ENCODE measurements at places on chromosomes 11 and 22.

DNA sequence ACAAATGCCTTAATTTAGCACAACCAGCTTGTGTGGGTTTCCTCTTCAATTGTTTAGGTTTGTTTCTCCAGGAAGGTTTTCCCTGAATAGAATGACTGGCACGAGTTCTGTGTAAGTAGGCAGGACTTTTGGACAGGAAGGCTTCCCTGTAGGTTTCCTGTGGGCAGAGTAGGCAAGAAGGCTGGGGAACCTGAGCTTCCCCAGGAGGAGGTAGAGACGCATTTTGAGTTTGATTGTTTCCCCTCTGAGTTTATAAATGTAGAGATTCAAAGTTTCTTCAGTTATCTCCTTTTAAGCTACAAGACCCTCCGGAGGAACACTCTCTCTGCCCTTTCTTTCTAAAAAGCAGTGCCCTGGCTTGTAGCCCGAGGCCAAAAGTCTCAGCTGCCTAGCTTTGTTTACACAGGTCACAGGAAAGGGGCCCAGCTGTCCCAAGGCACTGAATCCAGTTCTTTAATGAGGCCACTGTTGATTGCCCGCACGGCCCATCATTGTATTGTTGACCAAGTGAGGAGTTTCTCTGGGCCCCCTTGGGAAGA lies 66.6 kb upstream of the RDX start:
- DNase-seq, result no peak

DNA sequence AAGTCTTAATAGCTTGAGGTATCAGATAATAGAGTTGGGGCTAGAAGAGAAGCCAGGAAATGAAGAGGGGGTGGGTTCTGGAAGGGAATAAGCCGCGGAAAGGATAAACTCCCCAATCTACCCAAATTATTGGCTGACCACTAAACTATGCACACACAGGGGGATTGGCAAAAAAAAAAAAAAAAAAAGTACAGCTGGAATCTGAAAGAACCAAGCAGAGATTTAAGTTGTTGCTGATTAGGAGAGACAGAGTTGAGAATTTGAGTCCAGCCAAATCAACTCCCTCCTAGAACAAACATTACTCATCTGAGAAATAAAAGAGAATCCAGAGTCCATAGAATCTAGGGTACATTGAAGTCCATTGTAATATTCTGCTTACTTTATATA lies 134.9 kb downstream of the CCDC81 start:
- no peak for DNase-seq

DNA sequence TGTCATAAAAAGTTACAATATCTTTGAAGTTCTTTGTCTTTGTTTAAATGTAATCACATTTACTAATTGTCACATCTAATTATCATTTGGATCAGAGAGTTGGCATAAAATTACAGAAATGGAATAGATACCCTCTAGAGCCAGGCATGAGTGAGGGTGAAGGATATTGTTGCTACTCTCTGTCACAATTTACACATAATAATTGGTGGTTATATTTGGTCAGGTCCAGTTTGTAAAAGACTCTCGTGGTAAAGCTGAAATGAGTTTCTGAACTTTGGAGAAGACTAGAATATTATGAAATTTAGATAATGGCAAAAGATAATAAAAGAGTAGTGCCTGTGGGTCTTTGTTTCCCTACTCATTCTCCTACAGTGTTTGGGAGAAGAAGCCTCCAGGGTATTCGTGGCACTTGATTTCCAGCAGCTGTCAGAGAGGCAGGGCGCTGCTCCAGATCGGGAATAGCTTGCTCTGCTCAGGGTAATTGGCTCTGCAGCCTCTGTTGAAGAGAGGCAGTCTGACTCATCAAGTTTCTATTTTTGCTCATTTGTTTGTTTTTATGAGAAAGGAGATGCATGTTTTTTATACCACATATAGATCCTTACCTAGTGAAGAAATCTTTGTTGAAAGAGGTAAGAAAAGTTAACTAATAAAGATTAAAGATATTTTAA lies 349.9 kb downstream of the CNTN5 start:
- no peak for DNase-seq

- DNase-seq, result no peak
Measured at GRCh38 chr22:38316364-38317121, 690 bp downstream of the CSNK1E start.

DNA sequence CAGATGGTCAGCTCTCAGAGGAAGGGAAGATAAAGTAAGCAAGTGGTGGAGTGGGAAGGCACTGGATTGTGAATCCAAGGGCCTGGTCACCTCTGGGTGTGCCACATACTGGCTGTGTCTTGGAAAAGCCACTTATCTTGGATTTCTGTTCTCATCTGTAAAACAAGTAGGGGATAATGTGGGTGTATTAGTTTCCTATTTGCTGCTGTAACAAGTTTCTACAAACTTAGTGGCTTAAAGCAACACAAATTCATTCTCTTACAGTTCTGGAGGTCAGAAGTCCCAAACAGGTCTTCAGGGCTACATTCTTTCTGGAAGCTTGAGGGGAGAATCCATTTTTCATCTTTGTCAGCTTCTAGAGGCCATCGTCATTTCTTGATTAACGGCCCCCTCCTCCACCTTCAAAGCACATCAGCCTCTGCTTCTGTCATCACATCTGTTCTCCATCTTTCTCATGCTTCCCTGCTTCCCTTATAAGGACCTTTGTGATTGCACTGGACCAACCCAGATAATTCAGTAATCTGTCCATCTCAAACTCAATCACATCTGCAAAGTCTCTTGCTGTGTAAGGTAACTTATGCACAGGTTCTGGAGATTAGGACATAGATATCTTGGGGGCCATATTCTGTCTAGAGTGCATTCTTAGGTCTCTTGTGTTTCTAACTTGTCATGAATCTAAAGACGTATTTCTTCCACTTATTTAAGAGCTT lies 75.9 kb downstream of the C22orf31 start:
- DNase-seq, result no peak

- DNase-seq, result no peak
Measured at GRCh38 chr11:118834427-118835028, 43.6 kb upstream of the DDX6 start.

DNA sequence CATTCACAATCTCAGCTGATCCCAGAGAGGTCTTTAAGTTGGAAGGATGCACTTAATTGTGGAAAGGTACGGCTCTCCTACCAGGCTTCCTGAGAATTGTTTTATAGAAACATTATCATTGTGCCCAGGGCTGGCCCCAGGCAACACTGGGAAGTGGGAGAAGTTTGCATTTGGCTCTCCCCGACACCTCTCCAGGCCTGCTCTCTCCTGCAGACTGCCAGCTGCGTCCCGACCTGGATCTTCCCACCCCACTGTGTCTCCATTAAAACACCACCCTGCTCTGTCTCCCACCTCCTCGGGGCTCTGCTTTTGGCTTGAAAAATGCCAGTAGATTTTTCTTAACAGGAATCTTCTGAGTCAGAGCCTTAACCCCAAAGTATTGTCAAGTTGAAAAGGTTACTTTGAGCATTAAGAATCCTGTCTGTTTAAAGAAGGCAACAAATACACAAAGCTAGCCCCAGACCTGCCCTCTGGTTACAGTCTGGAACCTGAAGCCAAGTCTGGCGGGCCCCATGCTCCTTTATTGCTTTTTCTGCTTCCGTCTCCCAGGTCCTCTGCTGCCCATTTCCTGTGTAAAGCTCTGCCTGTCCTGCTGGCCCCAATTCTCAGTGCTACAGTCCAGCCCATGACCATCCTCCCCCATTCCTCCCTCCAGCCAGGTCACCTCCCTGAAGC lies 530.2 kb downstream of the SOX6 start:
- no peak for DNase-seq

DNA sequence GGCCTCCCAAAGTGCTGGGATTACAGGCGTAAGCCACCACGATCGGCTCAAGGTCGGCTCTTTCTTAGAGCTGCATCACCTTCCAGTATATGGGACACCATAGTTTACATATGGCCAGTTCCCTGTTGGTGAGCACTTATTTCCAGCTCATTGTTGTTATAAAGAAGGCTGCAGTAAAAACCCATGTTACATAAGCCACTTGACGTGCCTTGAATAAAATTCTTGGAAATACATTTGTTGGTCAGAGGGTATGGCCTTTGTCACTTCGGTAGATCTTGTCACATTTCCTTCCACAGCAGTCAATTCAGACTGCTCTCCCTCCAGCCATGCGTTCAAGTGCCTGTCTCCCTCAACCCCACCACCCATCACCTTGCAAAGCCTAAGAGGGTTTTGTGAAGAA lies 92.9 kb downstream of the PRR5L start:
- DNase-seq, result no peak

DNA sequence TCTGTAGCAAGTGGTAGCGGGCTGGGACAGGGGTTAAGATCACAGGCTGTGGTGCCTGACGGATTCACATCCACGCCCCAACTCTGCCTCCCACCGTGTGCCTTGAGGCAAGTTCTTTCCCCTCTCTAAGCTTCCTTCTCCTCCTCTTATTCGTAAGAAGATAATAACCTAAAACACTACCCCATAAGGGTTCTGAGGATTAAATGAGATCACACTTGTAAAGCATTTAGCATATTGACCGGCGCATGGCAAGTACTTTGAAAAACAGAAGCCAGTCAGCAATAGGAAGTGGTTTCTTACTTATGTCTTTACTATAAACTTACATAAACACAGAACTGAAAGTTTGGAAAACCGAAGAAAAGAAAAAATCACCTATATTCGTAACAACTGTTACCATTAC lies 15.5 kb upstream of the LMO2 start:
- DNase-seq, result no peak

Data from activated naive CD4-positive, alpha-beta T cell treated with anti-CD3 and anti-CD28 coated beads, Interleukin-2, amount 50 U/mL, for 72 hours (primary cell).